Ascending aorta (tissue), 2 donors: ENCODE measurements at places on chromosomes 7 and 10.
A peak's percentile ranks its signal among the peaks of the same experiment; 100 is the strongest.

DNA sequence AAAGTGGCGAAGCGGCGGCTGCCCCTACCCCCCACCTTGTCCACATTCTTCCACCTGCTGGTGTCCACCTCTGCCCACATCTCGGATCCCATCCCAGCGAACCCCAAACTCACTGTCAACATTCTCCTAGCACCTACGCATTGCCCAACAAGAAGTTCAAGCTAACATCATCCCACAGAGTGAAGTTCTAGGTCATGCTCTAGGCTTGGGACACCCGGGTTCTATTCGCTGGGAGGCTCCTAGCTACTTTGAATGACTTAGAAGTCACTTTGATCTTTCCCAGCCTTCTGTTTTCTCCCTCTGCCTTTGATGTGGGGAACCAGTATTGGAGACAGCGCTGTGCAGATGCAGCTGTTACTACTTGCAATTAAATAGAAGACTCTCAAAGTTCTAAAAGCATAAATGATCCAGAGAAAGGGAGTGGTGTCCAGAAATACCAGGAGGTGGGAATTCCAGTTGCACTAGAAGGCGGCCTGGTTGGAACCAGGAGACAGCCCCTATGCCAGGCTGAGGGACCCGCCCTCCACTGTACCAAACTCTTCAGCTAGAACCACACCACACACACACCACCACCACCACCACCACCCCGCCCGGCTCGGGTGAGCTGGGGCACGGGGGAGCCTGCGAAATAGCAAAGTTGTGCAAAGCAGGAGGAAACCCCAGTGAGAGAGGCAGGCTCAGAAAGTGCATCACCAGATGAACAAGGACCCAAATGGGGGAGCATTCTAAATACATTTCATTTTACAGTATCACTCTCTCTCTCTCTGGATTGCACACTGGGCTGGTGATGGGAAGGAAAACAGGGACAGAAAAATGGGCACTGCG, 5.5 kb upstream of the VGF start:
- DNase-seq: no peak

DNA sequence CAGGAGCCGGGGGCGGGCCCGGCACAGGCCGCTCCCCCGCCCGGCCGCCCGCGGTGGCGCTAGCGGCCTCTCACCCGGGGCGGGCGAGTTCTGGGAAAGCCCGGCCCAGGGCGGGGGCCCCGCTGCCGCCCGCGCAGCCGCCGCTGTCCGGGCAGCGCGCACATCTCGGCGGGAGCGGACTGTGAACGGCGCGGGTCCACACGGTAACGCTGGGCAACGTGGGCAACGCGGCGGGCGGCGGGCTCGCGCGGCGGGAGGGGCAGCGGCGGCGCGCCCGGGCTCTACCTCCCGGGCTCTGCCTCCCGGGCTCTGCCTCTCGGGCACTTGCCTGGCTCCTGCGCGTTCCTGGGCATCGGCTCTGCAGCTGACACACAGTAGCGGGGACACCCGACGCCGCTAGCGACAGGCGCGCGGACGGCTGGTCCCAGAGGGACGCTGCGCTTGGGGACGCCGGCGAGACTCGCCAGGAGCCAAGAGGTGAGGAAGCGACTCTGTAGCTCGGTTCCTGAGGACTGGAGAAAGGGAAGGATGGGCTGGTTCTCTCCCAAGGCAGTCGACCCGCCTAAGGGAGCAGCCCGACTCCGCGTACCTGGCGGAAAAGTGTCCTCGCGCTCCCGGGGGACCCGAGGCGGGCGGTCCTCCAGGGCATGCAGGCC, at the start of gene PLCE1:
Gene PLCE1, plus strand, starts transcription at position 150 of the 656 bp plus-strand sequence. CDS start 37,116 bp downstream, outside the sequence.
- no peak for DNase-seq

DNA sequence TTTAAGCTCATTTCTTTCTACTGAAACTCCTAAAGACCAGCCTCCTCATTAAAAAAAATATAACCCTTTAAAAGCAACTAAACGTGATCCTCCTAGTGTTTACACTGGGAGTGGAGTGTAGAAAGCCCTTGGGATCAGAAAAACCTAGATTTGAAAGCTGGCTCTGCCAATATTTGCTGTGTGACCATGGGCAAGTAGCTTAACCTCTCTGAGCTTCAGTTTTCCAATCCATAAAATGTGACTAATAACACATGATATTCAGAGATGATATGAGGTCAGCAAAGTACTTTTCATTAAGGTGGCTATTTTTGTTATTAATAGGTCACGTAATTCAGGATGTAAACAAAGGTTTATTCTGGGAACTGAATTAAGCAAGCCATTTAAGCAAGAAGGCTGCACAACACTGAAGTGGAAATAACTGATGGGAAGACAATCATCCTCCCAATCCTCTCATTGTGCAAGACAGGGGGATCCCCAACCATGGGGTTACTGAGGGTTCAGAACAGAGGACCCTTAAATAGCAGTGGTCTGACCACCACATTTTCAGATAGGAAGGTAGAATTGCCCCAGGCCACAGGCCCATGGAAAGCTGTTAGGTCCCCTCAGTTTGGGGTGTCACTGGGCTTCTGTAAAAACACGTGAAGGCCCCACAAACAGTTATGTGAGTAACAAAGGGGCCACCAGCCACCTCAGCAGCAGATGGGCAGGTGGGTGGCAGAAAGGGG, 49.1 kb upstream of the EEPD1 start:
- DNase-seq: no peak

DNA sequence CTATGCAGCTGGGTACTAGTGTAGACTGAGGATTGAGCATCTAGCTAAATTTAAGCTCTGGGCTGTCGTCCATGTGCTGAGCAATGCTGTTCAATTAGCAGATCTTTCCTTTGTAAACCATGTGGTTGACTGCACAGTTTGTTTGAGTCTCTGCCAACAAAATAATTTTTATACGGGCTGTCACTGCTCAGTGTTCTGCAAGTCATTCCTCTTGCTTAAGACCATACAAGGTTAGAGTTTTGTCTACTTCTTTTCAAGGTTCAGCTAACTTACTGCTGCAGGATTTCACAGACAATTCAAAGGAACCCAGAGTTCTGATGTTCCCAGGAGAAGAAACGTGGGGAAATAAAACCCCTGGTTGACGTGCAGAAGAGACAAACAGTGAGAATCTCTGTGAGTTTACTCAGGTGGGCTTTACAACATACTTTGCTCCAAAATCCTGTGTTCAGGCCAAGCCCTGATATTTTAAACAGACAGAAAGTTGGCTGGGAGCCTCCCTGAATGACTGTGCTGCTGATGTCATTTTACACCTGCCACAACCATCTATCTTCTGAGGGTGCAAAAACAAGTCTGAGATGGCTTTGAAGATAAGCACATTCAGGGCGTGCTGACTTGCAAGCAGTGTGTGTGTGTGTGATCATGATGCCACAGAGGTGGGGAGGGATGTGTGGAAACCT, 177.1 kb upstream of the SVIL start:
- peak; percentile 32 for DNase-seq

GRCh38 chr7:105439174-105439893, 50.6 kb upstream of the SRPK2 start:
- no peak for DNase-seq

DNA sequence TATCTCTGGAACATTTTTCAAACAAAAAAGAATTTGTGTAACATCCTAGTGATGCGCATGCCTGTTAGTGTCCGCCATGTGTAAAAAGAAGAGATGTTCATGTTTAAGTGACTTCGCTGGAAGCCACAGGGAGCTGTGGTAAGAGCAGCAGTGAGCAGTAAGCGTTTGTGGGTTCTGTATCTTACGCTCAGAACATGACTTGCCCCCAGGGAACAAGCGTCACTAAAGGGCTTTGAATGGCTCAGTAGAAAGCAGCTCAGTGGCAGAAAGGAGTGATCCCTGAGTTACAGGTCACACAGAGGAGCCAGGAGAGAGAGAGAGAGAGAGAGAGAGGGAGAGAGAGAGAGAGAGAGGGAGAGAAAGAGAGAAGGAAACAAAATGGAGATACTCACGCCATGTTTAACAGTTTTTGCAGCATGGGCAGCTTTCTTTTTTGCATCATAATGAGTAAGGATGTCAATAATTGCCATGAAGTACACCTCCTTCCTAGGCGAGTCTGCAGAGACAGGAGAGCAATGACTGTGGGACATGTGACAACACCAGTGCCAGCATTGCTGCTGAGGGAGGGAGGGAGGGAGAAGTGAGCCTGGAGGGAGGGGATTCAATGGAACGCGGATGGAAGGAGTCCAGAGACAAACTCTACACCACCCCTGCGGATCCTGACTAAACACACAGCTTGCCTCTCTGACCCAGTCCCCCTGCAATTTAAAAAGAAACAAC, 174.6 kb downstream of the PIP4K2A start:
- DNase-seq: no peak
